Dorsolateral prefrontal cortex (tissue), 122 donors: ENCODE measurements at places on chromosomes 7 and 10.

GRCh38 chr10:49207936-49208487 is 19.8 kb upstream of the TMEM273 start:
- peak; percentile 51 for DNase-seq

- no peak for DNase-seq
These were observed 59.7 kb downstream of the LRGUK start for GRCh38 chr7:134186801-134187200.

- DNase-seq: no peak
These were observed 370.4 kb downstream of the TNS3 start for GRCh38 chr7:47211519-47211973.

DNA sequence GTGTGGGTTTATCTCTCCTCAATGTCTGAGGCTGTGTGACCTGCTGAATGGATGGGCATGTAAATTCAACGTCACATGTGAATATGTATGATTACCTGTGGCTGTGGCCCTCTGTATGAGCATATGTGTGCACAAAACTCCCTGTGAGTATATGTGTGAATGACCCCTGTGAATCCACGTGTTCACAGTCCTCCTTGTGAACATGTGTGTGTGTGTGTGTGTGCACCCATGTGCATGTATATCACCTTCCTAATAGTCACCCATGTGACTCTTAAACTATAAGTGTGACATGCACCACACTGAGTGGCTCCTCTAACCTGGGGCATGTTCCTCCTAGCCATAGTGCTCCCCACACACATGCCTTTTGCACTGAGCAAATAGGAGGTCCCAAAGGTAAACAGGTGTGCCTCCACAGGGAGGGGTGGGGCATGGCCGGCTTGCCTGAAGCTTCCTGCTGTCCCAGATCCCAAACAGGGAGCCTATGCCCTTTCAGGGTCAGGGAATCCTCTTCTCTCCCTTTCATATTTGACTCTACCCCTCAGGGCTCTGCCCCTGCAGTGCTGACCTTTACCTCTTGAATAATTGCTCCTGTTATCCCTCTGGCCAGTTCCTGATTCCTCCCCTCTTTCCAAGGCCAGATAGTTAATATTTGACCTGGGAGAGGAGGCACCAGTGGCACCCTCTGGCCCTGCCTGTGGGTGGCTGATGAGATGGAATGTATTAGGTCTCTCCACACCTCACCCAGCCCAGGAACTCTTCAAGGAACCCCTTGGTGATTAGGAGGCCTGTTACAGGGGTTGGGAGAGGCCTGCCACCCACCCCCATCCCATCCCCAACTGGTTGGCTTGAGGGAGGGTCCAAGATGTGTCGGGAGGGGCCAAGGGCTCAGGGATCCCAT is 1.9 kb downstream of the SEMA4G start:
- no peak for DNase-seq

DNA sequence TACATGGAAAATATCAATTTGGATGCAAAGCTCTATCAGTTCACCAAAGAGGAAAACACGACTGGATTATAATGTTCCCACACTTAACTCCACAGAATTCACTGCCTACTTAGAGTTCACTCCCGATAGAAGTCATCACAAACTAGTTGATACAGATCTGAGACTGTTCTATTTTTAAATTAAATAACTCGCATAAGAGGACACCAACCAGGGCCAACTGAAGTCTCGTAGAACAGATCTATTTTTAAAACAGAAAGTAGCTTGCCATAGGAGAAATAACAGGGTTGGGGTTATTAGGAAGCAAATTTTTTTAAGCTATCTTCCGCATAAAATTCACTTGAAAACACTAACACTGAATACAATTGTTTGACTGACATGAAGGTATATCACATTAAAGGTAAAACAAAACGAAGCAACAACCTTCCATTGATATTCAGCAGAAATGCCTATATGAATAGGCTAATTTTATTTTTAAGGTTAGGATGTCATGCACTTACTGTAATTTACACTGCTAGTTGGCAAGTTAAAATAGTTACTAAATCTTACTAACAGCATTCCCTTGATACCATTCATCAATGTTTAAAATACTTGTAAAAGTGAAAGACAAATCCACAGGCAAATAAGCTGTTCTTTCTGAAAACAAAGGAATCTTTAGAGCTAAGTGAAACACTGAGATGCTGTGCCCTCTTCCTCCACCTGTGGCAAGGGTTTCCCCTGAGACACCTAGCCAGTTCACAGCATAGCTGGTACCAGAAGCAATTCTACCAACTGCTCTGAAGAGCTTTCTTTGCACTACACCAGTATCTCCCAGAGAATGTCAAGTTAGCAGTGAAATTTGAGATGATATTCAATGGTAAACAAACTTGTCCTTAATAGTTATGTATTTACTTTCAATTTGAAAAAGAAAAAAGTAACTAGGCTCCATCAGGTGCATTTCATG is 186.7 kb upstream of the ANK3 start:
- DNase-seq: no peak

DNA sequence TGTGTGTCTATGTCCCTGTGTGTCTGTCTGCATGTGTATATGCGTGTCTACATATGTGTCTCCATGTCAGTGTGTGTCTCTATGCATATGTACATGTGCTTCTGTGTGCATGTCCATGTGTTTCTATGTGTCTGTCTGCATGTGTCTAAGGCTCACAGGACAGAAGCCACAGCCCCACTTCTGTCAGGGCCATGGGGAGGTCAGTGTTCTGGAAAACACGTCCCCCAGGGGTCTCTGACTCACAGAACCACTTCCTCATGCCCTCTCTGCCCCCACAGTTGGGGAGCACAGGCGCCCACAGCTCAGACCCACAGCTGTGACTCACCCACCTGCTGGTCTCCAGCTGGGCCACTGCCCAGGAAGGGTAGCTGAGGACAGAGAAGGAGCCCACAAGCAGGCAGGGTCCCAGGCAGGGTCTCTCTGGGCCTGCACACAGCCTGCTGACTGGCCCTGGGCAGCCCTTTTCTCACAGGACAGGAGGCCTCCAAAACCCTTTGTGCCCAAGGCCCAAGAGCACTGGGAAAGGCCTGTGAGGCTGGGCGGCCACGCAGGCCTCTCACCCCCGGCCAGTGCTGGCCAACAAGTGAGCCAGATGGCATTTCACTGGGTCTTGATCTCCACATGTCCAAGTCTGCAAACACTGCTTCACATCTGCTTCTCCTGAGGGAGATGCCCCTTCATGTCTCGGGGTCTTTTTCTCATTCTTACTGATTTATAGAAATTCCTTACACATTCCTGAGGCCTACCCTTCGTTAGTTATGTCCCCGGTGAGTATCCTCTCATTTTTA is 102.9 kb upstream of the FAM20C start:
- DNase-seq: no peak
